GM19239 (cell line): ENCODE measurements at places on chromosomes 2 and 18.

DNA sequence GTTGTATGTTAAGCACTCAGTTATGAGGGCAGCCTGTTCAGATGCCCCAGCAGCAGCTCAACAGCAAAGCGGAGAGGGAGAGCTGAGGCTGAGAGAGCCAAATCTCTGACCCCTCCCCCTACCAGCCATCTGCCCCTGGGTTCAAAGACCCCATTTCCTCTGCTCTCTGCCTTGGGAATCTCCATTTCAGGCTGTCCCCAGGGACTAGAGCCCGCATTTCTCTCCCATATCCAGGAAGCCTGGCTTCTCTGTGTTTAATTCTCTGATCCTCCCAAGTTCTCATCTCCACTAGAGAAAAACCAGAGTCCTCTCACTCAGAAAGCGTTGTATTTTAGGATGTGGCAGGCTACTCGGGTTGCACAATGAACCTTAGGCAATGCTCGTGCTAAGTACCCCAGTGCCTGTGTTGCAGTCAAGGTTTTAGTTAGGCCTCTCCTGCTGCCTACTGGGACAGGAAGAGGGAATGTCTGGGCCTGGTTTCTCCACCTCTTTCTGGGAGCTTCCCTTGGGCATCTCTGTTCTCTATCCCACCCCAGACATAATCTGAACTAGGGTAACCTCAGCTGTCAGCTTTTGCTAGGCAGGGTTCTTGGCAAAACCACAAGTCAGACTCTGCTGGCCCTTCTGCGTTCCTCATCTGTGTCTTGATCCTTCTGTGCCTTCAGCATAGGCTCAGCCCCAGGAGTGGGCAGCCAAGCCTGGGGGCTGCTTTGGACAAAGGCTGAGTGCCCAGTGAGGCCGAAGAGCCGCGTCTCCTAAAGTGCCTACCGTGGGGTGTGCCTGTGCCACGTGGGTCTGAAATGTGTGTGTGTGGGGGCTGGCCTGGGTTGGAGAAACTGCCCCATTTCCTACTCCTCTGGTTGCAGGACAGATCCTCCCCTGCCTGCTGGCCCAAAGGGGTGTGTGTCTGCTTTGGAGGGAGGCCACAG, 96.8 kb downstream of the STPG4 start:
- DNase-seq = no peak

DNA sequence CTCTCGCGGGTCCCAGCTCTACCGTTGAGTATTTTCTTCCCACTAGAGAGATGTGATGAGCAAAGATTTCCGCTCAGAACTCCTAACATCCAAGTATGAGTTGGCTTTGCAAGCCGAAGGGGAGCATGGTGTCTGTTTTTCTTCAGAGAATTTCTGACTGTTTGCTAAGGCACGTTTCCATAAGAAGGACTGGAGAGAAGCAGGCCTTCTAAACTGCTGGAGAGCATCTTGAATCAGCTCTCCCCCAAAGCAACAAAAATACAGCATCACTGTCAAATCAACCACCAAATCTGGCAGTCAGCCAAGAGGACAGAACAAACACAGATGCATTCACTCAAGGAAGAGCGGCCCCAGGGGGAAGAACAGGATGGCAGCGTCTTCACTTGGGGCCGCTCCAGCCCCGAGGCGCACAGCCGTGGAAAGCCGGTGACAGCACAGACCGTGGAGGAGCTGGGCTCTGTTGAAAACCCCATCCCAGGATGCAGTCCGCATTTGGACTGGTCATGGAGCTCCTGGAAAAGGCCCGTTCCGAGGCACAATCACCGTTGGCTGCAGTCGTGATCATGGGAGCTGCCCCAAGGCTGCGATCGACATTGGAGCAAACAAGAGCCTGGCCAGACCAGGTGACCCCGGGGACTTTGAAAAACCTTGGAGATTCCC, 101.4 kb downstream of the NFATC1 start:
- no peak for DNase-seq

GRCh38 chr2:172288603-172289002, 138.8 kb upstream of the ITGA6 start:
- no peak for DNase-seq

DNA sequence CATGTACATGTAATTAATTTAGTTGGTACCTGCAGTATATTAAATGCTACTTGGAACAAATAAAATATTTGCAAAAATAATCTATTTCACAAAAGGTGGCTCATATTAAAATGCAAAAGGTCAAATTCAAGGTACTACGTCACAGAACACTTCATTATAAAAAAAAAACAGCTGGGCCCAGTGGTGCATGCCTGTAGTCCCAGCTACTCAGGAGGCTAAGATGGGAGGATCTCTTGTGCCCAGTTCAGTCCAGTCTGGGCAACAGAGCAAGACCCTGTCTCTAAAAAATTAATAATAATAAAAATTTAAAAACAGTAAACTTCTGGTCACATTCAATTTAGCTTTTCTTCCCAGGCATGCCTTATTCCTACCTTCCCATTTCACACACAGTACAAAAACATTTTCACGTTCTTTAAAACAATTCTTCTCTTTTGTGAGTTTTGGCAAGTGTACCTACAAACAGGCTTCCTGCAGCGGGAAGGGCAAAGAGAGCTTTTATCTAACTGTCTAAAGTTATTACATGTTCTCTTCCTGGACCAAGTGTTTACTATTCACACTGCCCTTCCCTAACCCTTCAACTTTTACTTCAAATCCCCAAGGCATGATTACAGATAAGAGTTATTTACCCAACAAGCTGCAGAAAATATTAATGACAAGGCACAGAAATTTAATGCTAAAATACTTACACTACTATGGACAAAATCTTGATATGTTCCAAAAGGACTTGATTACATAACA, 10.7 kb downstream of the BAZ2B start:
- DNase-seq = no peak

DNA sequence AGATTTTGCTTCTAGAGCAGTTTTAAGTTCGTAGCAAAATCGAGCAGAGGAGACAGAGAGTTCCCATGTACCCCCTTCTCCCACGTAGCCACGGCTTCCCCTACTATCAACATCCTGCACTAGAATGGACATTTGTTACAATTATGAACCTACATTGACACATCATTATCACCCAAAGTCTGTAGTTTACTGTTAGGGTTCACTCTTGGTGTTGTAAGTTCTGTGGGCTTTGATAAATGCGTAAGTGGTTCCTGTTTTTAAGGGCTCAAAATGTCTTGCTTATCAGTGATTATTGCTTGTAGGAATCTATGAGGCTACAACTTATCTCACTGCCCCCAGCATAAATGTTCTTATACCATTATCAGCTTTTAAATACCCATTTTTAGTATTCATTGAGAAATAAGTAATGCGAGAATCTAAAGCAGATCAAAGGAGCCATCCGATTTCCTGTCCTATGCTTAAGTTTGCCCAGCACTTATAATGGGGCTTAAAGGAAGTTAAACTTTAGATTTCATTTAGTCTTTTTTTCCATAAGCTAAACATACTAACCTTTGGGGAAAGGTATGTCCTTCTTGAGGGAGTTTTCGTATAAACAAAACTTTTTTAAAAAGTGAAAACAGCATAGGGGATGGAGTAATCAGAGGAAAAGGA, 118.7 kb downstream of the HAUS1 start:
- DNase-seq = no peak

GRCh38 chr2:187171318-187171717, 276.7 kb downstream of the CALCRL start:
- no peak for DNase-seq

DNA sequence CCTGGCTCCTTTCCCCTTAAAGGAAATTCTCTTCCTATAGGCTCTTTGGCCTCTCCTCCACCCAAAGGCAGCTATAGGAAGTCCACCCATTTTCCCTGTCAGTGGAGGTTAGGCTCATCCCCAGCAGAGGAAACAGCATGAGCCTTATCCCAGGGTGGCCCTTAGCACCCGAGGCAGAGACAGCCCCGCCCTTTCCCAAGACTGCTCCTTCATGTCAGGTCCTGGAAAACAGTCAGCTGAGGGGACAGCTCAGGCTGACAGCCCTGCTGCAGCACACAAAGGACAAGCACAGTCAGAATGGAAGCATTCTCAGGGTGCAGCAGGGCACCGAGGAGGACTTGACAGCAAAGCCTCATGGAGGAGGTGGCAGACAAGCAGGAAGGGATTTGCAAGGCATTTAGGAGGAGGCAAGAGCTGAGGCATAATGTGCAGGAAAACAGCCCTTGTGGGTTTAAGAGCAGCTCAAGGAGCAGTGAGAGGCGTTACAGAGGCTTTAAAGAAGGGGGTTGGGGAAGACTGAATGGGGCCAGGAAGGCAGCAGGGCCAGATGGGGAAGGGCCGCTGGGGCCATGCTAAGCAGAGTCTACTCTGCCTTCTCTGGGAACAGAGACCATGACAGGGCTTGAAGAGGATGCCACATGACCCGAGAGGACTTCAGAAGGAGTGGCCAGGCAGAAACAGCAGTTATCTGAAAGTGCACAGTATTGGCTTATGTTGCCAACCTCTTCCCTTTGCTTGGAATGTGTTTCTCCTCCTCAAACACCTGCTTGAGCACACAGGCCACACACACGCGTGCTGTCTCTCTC, 216.6 kb downstream of the SH3BP4 start:
- DNase-seq = no peak

DNA sequence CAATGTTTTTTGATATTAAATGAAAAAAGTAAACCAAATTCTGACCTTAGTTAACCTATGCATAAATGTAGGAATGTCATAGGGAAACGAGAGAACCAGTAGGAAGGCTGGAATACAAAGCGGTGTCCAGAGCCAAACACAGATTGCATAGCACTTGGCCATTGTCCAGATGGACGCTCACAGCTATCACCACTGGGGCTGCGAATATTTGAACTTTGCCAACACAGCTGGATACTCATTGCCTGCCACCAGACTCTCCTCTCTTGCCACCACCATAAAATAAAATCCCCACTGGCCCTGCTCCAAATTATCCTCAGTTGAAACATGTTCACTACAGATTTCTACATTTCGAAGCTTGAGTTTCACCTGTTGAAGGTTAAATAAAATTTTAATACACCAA, 159.3 kb upstream of the GULP1 start:
- no peak for DNase-seq

- DNase-seq = peak; percentile 4
Observed at GRCh38 chr18:72866442-72866900, 1.3 kb downstream of the NETO1 start.

- DNase-seq = no peak
Observed at GRCh38 chr2:43611987-43612894, 16.4 kb upstream of the THADA start.

- no peak for DNase-seq
Observed at GRCh38 chr2:171551836-171552235, 29.6 kb downstream of the CYBRD1 start.

DNA sequence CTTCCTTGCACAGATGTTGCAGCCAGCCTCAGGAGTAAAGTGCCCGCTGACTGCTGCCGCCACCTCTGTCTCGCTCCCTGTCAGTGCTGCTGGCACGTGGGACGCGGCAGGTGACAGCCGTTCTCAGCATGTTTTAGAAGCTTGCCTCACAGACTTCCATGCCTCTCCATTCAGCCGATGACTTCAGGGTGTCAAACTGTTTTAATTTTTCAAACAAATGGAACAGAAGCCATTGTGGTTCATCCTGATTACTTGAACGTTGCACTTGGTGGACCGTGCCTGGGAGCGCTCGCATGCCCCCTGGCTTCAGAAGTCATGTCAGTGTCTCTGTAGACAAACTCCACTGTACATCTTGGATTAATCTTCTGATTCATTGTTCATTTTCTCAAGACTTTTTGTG, 62.7 kb upstream of the EML6 start:
- DNase-seq = no peak

DNA sequence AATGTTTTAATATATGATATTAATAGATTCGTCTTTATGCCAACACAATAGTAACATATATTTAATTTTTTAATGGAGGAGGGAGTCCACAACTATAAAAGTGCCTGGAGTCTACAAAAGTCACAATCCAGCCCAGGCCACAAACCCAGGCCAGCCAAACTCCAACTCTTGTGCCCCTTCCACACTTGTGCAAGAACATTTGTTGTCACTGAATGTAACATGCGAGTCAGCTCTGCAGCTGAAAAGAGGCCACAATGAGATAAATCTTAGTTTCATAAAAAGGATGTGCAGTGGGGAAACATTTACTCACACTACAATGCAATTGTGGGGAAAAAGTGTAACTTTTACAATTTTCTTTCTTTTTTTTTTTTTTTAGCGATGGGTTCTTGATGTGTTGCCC, 110.8 kb downstream of the MCFD2 start:
- no peak for DNase-seq

DNA sequence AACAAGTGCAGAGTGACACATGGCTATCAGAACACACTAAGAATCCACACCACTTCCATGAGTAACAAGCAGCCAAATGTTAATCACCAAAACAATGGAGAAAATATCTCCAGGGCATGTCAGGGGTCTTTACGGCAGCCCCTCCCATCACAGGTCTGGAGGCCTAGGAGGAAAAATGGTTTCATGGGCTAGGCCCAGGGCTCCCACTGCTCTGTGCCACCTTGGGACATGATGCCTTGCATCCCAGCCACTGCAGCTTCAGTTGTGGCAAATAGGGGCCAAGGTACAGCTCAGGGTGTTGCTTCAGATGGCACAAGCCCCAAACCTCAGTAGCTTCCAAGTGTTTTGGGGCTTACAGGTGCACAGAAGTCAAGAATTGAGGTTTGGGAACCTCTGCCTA, 66.6 kb downstream of the NEURL3 start:
- DNase-seq = no peak

- DNase-seq = peak; percentile 9
Observed at GRCh38 chr2:144267239-144267638, 252.7 kb downstream of the ZEB2 start.

DNA sequence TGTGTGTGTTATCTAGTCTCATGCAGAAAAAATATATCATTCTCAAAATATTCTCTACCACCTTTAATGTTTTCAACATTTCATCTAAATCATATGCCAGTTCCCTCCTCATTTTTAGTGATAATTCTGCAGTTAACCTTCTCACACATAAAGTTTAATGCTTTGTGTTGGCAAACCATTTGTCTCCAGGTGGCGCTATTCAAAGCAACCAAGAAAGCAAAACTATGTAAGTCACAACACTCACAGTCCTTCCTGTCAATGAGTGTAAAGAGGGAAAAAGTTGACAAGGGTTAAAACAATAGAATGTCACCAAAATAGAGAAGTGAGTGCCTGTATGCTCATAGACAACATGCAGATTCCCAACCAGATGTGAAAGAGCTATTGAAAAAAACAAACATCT, 961.6 kb upstream of the LRRTM1 start:
- DNase-seq = no peak

- no peak for DNase-seq
Observed at GRCh38 chr18:40851014-40851429, 1104.0 kb upstream of the PIK3C3 start.
